ENCODE measurements at places on chromosomes 1 and 21.

- no peak for DNase-seq
Observed at GRCh38 chr1:3049164-3049563, 19.8 kb upstream of the PRDM16 start.

- DNase-seq: no peak
Observed at GRCh38 chr1:217052626-217053025, 329.4 kb upstream of the ESRRG start.

DNA sequence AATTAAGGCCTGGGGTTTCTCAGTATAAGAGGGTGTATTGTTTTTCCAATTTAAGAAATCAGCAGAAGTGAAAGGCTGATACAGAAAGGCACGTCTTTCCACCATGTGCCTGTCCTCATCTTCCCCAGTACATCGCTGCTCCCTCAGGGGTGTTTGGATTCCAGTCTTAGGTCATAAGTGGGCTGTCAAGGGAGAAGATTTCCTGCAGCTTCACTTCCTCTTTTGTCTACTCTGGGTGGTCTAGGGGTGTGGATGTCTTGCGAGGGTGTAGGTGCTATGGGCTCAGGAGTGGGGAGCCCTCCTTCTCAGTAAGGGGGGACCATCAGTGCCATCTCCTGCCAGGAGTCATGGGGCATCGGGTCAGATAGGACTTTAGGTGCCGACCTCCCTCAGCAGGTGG is 999.8 kb upstream of the NCAM2 start:
- no peak for DNase-seq

DNA sequence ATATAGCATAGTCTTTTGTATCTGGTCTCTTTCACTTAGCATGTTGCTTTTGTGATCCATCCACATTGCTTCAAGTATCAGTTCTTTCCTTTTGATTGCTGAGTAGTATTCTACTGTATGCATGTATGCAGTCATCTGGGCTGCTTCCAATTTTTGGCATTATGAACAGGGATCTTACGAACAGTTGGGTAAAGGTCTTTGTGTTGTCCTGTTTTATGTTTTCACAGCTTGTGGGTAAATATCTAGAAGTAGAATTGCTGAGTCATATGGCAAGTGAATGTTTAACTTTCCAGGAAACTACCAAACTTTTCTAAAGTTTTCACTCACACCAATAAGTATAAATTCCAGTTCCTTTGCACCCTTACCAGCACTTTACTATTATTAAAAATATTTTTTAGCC is 60.9 kb downstream of the LHX4 start:
- DNase-seq: no peak

GRCh38 chr1:205477759-205478247 is 22.0 kb upstream of the BLACAT1 start:
- DNase-seq: no peak

GRCh38 chr1:29311352-29312030 is 75.2 kb downstream of the PTPRU start:
- DNase-seq: no peak

DNA sequence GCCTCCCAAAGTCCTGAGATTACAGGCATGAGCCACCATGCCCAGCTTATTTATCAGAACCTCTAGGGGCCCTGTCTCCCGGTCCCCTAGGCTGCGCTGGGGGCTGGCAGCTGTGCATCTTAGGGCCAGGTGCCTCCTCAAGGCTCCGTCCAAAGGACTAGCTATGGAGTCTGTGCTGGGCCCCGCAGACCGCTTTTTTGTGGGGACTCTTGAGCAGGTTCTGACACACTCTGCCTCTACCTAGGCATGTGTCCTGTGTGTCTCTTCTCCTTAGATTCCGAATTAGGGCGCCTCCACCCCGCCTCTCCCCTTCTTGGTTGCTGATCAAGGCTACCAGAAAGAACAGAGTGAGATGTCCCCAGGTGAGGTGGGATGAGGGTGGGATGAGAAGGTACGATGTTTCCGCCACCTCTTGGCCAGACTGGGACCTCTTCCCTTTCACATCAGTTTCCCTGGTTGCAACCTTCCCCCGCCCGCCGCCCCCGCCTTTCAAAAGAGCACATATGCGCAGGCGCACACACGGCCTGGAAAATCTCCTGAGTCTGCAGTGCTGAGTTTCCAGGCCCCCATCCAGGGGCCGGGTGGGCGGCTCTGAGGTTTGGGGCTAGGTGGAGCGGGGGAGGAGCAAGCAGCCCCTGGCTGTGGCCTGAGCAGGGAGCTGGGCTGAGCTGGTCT is 5.0 kb upstream of the PTPN7 start:
- DNase-seq: no peak

DNA sequence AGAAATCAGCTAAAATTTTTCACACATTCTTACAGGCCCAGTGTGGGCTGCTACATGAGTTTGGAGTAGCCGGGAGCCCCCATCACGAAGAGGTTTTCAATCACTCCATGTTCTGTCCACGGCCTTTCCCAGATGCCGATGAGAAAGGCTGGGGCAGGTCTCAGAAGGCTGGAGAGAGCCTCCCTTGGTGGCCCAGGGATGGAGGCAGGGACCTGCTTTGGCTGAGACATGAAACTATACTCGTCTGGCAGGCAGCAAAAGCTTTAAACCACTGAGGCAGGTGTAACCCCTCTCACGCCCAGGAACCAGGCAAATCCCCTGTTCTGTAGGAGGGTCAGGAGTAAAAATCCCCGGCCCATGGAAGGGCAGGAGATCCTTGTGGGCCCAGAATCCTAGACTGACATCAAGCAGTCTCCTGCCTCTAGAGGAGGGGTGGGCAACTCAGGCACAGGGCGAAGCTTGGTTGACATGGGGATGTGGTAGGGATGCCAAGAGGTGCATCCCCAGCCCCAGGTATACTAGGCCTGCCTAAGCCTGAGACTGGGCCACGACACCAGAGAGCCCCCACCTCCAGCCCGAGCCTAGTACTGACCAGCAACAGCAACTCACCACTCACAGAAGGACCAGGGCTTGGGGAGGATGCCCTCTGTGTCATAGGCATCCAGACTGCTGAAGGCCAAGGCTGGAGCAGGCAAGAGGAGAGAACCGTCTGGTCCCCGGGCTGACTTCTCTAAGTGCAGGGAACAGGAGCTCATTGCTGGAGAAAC is 9.1 kb downstream of the MMEL1 start:
- no peak for DNase-seq

All from gastrocnemius medialis (tissue), 4 donors.